ENCODE measurements at places on chromosomes 5 and 9.

GRCh38 chr5:126014676-126015075, 408.5 kb upstream of the GRAMD2B start:
- no peak for DNase-seq

- no peak for DNase-seq
These were observed 28.7 kb downstream of the PTTG1 start for GRCh38 chr5:160450164-160450932.

DNA sequence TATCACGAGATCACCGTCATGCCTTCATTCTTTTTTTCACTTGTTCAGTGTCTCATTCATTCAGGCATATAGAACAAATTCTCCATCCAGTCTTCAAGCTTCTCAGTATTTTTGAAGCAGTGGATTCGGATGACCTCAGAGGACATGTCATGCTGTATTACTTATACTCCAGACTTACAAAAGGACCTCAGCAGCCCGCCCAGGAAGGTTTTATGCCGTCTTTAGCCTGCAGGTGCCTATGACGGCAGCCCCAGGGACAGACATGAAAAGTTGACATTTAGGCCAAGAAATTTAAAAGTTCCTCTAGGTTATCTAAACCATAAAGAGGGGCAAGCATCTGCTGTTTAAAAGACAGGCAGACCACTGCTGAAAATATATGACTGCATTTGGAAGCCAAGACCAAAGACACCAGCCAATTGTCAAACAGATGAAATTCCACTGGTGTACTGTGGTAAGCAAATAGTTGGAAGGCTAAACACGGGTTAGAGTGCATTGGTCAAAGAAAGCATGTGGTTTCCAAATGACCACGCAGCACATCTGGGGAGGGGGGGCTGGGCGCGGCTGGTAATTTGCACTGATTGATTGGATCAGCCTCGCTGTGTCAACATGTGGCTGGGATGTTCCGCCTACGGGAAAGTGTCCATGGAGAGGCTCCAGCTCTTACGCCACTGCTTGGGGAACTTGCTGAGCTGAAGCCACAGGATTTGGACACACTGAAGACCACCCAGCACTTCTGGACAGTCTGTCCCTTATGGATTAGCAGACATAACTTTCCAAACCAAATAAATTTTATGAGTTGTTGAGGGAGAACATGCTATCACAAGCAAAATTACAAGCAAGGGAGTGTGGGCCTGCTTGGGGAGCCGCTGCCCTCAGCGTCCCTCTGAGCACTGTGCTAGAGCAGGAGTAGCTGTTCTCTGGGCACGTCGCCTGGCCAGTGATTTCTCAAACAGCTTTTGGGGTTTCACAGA, 173.6 kb downstream of the FANCC start:
- DNase-seq: no peak

DNA sequence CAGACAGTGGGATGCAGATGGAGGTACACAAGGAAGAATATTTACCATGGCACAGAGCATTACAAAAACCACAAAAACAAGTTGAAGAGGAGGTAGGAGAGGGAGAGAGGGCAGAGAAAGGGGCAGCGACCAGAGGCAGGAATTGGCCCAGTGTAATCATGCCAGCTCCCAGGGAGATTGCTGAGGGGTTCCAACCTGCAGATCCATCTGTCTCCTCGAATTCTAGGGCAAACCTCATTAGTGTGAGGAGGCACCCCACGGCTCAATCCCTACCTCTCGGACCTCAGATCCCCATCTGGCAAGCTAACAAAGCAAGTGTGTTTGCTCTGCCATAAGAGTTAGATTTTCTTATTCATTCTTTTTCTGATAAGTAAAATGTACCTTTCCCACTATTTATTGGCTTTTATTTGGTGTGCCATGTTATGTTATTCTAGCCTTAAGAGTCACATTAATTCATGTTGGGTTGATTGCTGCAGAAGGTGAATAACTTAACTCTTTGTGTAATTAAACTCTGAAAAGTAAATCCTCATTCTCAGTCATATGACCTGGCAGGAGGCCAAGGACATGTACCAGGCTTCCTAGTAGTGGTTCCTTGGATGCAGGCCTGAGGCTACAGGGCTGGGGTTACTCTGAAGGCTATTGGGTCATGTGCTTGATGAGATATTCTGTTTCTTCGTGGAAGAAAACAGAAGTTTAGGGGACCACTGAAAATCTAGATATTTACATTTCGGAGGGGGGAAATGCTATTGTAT, 315.2 kb upstream of the ATP10B start:
- peak; percentile 73 for DNase-seq

DNA sequence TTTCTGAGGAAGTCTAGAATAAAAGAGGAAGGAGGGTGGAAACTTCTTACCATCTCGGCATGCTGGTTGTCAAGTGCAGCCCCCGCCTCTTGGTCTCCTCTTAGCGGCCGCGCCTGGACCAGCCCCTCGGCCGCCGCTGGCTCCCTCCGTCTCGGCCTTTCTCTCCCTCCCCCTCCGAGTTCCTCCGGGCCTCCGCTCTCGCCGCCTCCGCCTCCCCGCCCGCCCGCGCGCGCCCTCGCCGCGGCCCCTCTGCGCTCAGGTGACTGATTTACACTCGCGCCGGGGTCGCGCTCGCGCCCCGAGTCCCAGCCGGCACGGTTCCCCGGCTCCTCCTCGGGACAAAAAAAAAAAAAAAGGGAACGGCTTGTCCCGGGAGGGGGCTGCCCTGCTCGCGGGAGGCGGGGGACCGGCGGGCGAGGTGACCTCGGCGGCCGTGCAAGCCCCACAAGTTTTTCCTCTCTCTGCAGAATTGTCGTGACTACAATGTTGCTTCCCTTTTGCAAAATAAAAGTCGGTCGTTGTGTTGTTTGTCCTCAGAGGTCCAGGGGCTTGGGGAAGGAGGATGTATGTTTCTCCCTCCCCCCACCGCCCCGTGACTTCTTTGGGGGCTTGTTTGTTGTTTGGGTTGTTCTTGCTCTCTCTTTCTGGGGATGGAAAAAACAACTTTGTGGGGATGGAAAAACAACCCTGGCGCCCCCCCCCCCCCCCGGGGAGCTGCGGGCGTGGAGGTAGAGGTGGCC, at the start of gene BNC2:
Gene BNC2, minus strand, starts transcription at position 75 of the 740 bp plus-strand sequence. Its CDS starts 22 bp downstream, at position 53.
- DNase-seq: peak; percentile 42

DNA sequence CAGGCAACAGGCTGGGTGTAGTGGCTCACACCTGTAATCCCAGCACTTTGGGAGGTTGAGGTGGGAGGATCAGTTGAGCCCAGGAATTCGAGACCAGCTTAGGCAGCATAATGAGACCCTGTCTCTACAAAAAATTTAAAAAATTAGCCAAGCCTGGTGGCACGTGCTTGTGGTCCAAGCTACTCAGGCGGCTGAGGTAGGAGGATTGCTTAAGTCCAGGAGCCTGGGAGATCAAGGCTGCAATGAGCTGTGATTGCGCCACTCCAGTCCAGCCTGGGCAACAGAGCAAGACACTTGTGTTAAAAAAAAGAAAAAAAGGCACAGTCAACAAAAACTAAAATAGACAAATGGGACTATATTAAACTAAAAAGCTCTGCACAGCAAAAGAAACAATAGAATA, 29.3 kb downstream of the ATP6V0E1 start:
- DNase-seq: no peak

DNA sequence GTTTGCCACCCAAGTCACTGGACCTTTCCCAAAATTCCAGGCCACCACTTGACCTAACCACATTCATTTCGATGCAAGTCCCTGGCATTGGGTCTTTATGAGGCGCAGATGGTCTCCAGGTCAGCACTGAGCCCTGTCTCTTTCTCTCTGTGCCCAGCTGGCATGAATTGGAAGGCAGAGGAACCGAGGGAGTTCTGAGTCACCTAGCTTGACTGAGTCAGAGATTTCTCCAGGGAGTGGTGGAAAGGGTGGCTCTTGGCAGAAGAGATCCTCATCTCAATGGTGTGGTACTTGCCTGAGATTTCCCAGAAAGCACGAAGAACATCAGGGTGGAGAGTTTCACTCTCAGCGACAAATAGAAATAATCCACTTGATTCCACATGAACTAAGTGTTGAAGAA, 43.8 kb downstream of the WDR36 start:
- DNase-seq: no peak

GRCh38 chr9:78089111-78089510, 57.5 kb upstream of the GNAQ start:
- no peak for DNase-seq

DNA sequence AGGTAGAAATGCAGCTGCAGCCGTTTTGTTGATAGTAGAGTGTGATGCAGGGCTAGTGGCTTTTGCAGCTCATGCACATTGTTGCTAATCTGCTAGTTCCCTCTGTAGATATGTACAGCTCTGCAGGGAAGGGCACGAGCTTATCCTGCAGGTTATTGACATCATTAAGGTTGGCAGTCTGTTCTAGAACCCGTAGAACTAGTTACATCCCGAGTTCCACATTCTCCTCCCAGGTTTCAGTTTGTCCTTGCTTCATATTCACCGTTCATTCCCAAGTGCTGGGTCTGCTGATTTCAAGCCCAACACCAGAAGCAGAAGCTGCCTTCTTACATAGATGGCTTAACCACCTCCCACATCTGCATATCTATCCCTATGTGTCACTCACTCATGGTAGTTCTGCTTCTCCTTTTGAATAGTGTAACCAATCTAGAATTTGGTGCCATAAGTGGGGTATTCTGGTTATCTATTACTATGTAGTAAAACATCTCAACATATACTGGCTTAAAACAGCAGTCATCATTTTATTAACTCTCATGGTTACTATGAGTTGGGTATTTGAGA, 38.1 kb downstream of the CRHBP start:
- no peak for DNase-seq
